Naive thymus-derived CD8-positive, alpha-beta T cell (primary cell): ENCODE measurements at places on chromosomes 13 and 19.

GRCh38 chr19:18636183-18636968, 452 bp upstream of the KLHL26 start:
- H3K4me3 ChIP-seq, result peak overlapping the region; percentile 90
- no peaks in the 10 kb centered on the region for H3K36me3 ChIP-seq
- peak overlapping the region; percentile 96 for H3K27ac ChIP-seq

- DNase-seq, result peak; percentile 82
- peaks cover 21% of the 10 kb centered on the region for H3K4me1 ChIP-seq
- peak overlapping the region; percentile 87 for H3K27ac ChIP-seq
- no peaks in the 10 kb centered on the region for H3K36me3 ChIP-seq
Observed at GRCh38 chr19:14073261-14073924, 807 bp downstream of the MISP3 start.

DNA sequence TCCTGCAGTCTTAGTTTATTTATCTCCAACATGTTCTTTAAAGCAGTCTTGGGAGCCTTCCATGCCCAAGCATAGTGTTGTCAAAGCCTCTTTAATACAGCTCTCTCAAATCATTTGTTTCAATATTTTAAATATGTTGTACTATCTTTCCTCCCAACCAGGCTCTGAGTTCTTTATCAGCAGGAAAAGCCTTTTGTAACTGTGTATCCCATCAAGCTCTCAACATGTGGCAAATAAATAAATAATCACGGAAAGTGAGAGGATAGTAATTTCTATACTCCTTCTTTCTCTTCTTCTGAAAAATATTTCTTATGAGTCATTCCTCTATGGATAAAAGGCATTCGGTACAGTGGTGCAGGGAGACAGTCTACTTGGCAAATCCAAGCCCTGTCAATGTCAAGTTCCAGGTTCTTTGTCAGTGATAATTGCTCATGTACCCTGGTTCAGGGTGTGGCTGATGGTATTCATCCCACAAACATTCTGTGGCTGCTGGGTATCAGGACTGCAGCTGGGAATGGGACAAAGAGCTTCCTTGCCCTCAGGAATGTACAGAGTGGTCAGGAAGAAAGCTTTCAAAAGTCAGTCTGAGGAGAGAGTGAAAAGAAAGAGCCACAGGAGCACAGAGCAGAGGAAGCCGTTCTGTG, 384.3 kb downstream of the EFNB2 start:
- H3K4me1 ChIP-seq, result no peaks in the 10 kb centered on the region
- no peak overlapping the region for H3K27ac ChIP-seq
- no peaks in the 10 kb centered on the region for H3K27me3 ChIP-seq

GRCh38 chr13:88925954-88926353, 1254.8 kb downstream of the SLITRK5 start:
- no peaks in the 10 kb centered on the region for H3K4me1 ChIP-seq
- H3K36me3 ChIP-seq, result no peaks in the 10 kb centered on the region
- no peak overlapping the region for H3K27ac ChIP-seq
- no peak for DNase-seq
- no peaks in the 10 kb centered on the region for H3K27me3 ChIP-seq

- no peak for DNase-seq
- no peak overlapping the region for H3K4me3 ChIP-seq
Observed at GRCh38 chr13:60363288-60363687, 33.7 kb upstream of the TDRD3 start.

DNA sequence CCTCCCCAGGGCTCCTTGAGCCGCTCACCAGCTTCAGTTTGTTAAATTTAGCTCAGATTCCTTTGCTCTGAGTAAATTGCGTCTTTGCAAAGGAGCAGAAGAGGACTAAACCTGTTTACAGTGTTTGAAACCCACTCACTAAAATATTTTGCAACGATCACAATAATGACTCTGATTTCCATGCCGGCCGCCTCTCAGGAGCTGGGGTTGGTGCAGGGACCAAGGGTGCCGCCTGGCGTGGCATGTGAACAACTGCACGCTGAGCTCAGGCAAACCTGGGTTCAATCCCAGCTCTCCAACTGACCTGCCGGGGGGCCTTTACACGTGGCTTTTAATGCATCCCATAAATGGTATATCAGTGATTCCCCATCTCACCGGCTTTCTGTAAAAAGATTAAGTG, 68.7 kb upstream of the CACNA1A start:
- no peak overlapping the region for H3K4me3 ChIP-seq
- no peak overlapping the region for H3K27ac ChIP-seq
- DNase-seq, result no peak
- H3K36me3 ChIP-seq, result peaks cover 6% of the 10 kb centered on the region

DNA sequence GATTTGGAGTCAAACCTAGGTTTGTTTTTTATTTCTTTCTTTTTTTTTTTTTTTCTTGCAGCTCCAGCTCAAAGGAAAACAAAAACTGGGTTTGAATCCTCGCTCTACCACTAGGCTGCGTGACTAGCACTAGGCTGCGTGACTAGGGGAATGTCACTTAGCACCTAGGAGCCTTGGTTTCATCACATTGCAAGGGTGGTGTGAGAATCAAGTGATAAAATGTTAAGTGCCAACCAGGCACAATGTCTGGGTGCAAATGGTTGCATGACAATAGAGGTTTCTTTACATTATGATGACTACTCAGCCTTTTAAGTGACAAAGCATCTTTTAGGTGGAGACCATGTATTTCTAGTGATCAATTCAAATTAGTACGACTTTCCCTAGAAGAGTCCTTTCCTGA, 27.9 kb downstream of the RCBTB2 start:
- H3K36me3 ChIP-seq, result no peaks in the 10 kb centered on the region
- H3K27me3 ChIP-seq, result no peaks in the 10 kb centered on the region

- peaks cover 26% of the 10 kb centered on the region for H3K4me1 ChIP-seq
- no peaks in the 10 kb centered on the region for H3K36me3 ChIP-seq
- no peak for DNase-seq
- no peaks in the 10 kb centered on the region for H3K27me3 ChIP-seq
- H3K27ac ChIP-seq, result no peak overlapping the region
- H3K4me3 ChIP-seq, result peak overlapping the region; percentile 80
Observed at GRCh38 chr13:82688400-82688994, 1193.8 kb downstream of the SLITRK1 start.

- H3K4me3 ChIP-seq, result no peak overlapping the region
- peaks cover 17% of the 10 kb centered on the region for H3K27me3 ChIP-seq
- no peaks in the 10 kb centered on the region for H3K36me3 ChIP-seq
- no peak for DNase-seq
- no peaks in the 10 kb centered on the region for H3K4me1 ChIP-seq
Observed at GRCh38 chr13:110046811-110047210, 260.1 kb downstream of the COL4A1 start.

GRCh38 chr13:80249516-80250212, 91.3 kb downstream of the SPRY2 start:
- no peaks in the 10 kb centered on the region for H3K27me3 ChIP-seq
- H3K4me1 ChIP-seq, result no peaks in the 10 kb centered on the region
- H3K4me3 ChIP-seq, result no peak overlapping the region
- DNase-seq, result no peak

DNA sequence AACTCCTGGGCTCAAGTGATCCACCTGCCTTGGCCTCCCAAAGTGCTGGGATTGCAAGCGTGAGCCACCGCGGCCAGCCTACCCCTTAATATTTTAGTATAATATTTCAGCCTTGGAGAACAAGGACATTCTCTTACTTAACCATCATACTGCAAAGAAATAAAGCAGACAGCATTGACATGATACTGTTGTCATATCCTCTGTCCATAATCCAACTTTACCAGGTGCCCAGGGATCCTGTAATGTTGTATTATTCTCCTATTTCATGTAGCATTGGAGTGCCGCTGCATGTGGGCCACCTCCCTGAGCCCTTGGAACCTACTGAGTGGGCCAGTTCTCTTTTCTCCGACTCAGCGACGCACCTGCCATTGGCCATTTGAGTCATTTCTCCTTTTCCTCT, 21.4 kb upstream of the EHD2 start:
- H3K27ac ChIP-seq, result no peak overlapping the region
- no peaks in the 10 kb centered on the region for H3K27me3 ChIP-seq
- H3K4me3 ChIP-seq, result no peak overlapping the region
- peaks cover 39% of the 10 kb centered on the region for H3K36me3 ChIP-seq

- H3K27me3 ChIP-seq, result no peaks in the 10 kb centered on the region
- no peak overlapping the region for H3K27ac ChIP-seq
- no peak overlapping the region for H3K4me3 ChIP-seq
- DNase-seq, result no peak
- H3K4me1 ChIP-seq, result no peaks in the 10 kb centered on the region
Observed at GRCh38 chr13:35675651-35676050, 199.2 kb upstream of the MAB21L1 start.

DNA sequence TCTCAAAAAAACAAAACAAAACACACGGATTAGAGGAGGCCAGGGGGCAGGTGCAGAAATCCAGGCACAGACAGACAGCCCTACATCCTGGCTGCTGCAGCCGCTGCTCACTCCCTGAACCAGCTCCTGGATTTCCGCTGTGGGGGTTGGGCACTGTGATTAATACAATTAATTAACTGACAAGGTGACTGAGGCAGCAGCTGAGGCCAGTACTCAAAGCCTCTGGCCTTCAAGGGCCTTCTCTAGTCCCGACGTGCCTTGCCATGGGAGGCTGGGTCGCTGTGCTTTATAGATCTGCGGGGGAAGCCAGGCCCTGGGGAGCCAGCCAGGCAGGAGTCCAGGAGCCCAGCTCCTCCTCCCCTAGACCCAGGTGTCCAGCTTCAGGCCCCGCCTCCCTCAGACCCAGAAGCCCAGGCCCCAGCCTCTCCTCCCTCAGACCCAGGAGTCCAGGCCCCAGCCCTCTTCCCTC, 4.6 kb downstream of the NECTIN2 start:
- H3K4me1 ChIP-seq, result peaks cover 28% of the 10 kb centered on the region
- H3K27me3 ChIP-seq, result peaks cover 11% of the 10 kb centered on the region
- no peak overlapping the region for H3K4me3 ChIP-seq
- no peaks in the 10 kb centered on the region for H3K36me3 ChIP-seq
- H3K27ac ChIP-seq, result no peak overlapping the region

DNA sequence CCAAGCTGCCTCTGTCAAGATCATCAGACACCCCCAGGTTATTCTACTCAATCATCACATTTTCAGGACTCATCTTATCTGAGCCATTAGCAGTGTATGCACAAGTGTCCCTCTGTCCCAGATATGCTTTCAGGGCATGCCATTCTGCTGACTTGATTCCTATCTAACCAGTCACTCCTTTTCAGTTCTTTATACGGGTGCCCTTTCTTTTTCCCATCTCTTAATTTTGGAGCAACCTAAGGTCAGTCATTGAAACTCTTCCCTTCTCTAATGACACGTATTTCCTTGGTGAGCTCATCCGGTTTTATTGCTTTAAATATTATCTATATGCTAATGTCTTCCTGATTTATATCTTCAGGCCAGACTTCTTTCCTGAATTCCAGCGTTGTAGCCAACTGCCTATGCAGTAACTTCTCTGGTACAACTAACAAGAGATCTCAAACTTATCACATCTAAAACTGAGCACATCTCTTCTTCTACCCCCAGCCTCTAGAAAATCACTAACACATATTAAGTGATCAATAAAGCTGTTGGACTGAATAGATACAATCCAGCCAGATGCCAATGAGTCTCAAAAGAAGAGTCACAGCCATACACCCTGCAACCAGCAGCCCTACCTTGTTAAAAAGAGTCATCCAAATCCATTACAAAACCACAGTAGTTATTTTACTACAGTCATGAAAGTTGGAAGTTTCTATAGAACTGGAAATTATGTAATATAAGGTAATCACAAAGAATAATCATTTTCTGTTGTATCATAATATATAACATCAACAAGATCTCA, 58.8 kb downstream of the DCLK1 start:
- no peaks in the 10 kb centered on the region for H3K27me3 ChIP-seq
- no peak overlapping the region for H3K4me3 ChIP-seq
- no peaks in the 10 kb centered on the region for H3K36me3 ChIP-seq
- H3K4me1 ChIP-seq, result no peaks in the 10 kb centered on the region
- H3K27ac ChIP-seq, result no peak overlapping the region

DNA sequence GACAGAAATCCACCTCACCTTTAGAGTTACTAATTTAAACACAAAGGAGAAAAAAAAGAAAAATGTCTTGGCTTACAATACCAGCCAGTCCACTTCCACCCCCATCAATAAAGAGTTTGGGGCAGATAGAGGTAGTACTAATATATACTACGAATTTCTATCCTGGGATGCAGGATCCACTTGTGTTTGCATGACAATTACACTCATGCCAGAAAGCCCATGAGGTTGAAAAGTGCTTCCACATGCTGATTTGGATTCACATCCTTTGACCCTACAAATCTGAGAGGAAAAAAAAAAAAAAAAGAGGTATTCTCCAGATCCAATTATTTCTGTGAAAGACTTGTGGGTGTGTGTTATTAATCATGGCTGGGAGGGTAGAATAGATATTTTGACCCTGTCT, 335.2 kb downstream of the SLITRK1 start:
- no peaks in the 10 kb centered on the region for H3K4me1 ChIP-seq
- no peaks in the 10 kb centered on the region for H3K36me3 ChIP-seq
- no peak overlapping the region for H3K27ac ChIP-seq
- no peak overlapping the region for H3K4me3 ChIP-seq
- DNase-seq, result no peak
- H3K27me3 ChIP-seq, result no peaks in the 10 kb centered on the region

- no peak overlapping the region for H3K4me3 ChIP-seq
- H3K27me3 ChIP-seq, result peaks cover 13% of the 10 kb centered on the region
- H3K27ac ChIP-seq, result no peak overlapping the region
- DNase-seq, result no peak
Observed at GRCh38 chr19:17457616-17458015, 3.1 kb downstream of the NXNL1 start.

GRCh38 chr19:19595171-19595701, 23.3 kb downstream of the PBX4 start:
- H3K4me1 ChIP-seq, result peaks cover 17% of the 10 kb centered on the region
- DNase-seq, result no peak
- H3K27me3 ChIP-seq, result no peaks in the 10 kb centered on the region

GRCh38 chr13:73715114-73715910, 418.9 kb downstream of the KLF12 start:
- peak overlapping the region; percentile 97 for H3K27ac ChIP-seq
- DNase-seq, result peak; percentile 9
- H3K27me3 ChIP-seq, result no peaks in the 10 kb centered on the region
- peaks cover 6% of the 10 kb centered on the region for H3K36me3 ChIP-seq

DNA sequence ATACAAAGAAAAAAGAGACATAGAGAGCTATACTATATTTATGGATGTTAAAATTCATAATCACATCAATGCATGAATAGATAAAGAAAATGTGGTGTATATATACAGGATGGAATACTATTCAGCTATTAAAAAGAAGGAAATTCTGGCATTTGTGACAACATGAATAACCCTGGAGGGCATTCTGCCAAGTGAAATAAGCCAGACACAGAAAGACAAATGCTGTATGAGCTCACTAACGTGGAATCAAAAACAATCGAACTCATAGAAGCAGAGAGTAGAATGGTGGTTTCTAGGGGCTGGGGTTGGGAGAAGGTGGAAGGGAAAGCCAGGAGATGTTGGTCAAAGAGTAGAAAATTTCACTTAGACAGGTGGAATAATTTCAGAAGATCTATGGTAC, 24.0 kb downstream of the UTP14C start:
- peaks cover 7% of the 10 kb centered on the region for H3K36me3 ChIP-seq
- H3K4me3 ChIP-seq, result no peak overlapping the region
- no peak for DNase-seq
- no peaks in the 10 kb centered on the region for H3K4me1 ChIP-seq

- H3K4me1 ChIP-seq, result peaks cover 34% of the 10 kb centered on the region
- no peaks in the 10 kb centered on the region for H3K27me3 ChIP-seq
- peak overlapping the region; percentile 93 for H3K27ac ChIP-seq
- no peak for DNase-seq
Observed at GRCh38 chr19:49579947-49580263, 451 bp downstream of the NOSIP start.

- peaks cover 13% of the 10 kb centered on the region for H3K27me3 ChIP-seq
- H3K36me3 ChIP-seq, result no peaks in the 10 kb centered on the region
- DNase-seq, result no peak
- H3K27ac ChIP-seq, result no peak overlapping the region
- no peak overlapping the region for H3K4me3 ChIP-seq
Observed at GRCh38 chr13:25085125-25085742, 10.7 kb upstream of the PABPC3 start.

- peak overlapping the region; percentile 97 for H3K27ac ChIP-seq
- H3K4me1 ChIP-seq, result peaks cover 32% of the 10 kb centered on the region
- peak; percentile 66 for DNase-seq
Observed at GRCh38 chr19:570937-571565, 1.3 kb upstream of the BSG start.
